NCI-H187 (cell line): ENCODE measurements at places on chromosomes 4 and X.

DNA sequence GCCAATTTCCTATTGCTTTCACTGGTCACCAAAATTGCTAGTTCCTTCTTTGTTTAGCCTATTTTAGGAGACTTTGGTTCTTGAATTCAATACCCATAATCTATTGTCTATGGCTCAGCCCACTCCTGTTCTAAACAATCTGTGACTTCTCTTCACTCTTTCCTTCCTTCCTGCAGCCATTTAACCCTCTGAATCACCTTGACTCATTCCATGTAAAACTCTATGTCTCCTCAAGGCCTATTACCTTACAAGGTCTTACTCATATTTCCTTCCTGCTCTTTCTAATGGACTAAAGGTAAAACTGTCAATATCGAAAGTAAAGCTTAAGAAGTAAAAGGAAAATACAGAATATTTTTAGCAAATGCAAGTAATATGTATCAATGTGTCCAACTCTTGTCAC lies 301.6 kb downstream of the ARHGAP24 start:
- DNase-seq = no peak

DNA sequence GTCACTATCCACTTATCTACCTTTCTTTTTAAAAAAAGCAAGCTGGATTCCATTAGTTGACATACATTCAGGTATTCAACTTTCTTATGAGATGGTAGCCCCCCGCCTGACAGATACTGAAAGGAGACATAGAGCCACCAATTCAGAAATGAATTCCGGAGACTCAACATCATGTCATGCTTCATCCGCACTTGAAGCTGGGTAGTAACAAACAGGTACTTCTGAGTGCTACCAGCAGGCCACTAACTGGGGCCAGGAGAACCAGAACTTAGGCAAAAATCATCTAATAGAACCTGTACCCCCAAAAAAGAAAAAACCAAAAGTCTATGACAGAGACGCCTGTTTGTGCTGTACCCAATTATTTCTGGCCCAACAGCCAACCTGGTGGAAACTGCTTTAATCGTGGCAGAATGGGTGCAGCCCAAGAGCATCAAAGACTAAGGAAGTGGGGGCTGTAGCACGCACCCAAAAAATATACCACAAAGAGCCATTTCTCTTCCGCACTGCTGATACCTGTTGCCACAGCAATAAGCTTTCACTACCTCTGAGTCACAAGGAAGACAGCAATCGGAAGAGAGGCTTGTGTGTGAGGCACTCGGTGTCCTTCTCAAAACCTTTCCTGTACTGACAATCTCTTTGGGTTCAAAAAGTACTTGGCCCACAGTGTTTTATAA lies 84.8 kb downstream of the AFAP1 start:
- DNase-seq = no peak

- DNase-seq = no peak
Measured at GRCh38 chr4:96983830-96984229, 1143.9 kb downstream of the PDHA2 start.

DNA sequence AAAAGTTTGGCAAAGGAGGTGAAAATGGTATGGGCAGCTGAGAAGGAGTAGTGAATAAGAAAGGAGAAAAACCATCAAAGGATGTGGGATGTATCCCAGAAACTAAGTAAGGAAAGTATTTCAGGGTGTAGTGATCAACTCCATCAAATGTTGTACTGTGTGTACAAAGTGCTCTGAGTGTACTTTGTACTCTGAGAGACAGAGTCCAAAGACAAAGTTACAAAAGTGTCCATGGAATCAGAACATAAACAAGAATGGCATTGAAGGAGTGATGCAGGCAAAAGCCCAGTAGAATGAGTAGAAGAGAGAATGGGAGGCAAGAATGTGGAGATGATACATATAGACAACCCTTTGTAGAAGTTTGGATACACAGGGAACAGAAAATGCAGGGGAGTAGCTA lies 12.3 kb upstream of the PGRMC1 start:
- no peak for DNase-seq

DNA sequence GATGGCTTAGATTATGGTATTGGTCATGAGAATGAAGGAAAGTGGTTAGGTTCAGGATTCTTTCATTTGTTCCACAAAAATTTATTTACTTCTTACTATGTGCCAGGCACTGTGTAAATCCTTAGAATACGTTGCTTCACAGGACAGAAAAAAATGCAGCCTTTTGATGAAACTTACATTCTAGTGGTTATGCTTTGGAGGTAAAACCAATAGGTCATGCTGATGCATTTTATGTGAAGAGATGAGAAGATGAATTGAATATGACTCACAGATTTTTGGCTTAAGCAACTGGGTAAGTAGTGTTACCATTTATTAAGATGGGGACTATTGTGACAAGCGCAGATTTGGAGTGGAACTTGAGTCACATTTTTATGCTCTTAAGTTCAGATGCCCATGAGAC lies 165.3 kb downstream of the GLRA2 start:
- DNase-seq = no peak

- DNase-seq = no peak
Measured at GRCh38 chrX:16869393-16870094, 618 bp downstream of the RBBP7 start.

GRCh38 chr4:45663003-45663402 lies 460.9 kb downstream of the GABRG1 start:
- DNase-seq = no peak

- no peak for DNase-seq
Measured at GRCh38 chr4:86376850-86377249, 17.0 kb upstream of the MAPK10 start.

DNA sequence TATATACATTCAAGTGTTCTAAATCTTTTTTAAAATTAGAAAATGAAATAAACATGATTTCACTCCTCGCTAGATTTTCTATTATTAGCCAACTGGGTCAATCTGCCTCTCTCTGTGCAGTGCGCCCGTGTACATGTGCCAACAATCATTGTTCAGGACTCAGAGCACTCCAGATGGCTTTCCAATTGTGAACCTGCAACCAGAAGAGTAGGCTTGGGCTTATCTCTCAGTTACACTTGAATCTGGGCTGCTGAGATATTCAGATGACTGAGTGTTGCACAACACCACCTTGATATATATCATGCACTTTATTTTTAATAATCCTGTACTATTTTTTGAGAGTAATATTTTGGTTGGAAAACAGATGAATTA lies 184.0 kb upstream of the FSTL5 start:
- no peak for DNase-seq

- DNase-seq = no peak
Measured at GRCh38 chr4:2650276-2650675, 105.9 kb downstream of the TNIP2 start.

DNA sequence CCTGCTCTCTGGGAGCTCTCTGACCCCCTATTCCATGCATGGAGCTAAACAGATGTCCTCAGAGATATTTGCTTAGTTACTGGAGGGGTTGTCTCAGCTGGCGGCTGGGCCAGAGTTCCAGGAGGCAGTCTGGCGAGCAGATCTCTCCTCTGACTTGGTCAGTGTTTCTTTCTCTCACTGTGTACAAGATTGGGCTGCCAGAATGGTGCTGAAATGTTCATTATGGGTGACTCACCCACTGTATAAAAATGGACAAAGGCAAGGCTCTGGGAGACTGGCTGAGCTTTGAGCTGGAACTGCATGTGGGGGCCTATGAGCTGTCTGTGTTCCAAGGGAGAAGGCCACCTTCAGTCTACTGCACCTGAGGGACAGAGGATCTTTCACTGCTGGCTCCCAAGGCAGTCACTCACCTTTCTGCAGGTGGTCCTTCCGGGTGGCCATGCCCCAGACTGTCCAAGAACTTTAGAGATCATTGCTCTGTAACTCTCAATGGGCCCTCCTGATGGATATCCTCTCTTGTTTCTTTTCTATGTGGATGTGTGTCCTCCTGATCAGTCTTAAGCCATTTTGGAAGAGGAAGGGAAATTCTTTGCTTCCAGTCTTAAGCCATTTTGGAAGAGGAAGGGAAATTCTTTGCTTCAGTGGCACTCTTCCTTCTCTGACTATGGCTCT lies 88.2 kb downstream of the CFAP299 start:
- no peak for DNase-seq

GRCh38 chrX:53193093-53193492 lies 31.9 kb downstream of the KDM5C start:
- DNase-seq = no peak

- DNase-seq = no peak
Measured at GRCh38 chr4:68594678-68595077, 18.6 kb upstream of the UGT2B17 start.

DNA sequence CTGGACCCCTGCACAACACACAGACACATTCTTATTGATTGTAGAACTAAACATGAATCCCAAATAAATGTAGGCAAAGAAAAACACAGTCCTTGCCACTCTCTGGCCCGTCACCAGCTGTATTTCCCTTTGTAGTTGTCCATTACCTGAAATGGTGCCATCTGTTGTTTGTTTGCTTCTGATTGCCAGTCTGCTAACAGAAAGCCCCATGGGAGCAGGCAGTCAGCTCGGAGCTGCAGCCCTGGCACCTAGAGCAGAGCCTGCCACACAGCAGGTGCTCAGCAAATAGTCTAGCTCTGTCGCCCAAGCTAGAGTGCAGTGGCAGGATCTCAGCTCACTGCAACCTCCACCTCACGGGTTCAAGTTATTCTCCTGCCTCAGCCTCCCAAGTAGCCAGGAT lies 28.9 kb downstream of the CPLX1 start:
- no peak for DNase-seq

DNA sequence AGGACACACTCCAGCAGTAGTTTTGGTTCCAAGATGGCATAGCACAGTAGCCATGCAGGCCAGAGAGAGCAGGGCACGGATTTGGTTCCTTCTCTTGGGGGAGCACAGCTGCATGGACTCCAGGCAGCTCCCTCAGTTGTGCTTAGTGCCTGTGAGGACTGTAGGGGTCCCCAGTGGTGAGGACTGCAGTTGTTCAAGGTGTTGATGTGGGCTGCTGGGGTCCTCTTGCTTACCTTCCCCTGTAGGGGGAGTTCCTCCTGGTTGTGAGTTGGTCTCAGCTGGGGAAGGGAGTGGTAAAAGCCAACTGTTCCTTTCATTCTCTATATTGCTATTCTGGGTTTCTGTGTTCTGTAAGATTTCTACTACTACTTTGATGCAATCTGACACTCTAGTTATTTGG lies 606.5 kb downstream of the MAGEB5 start:
- no peak for DNase-seq

DNA sequence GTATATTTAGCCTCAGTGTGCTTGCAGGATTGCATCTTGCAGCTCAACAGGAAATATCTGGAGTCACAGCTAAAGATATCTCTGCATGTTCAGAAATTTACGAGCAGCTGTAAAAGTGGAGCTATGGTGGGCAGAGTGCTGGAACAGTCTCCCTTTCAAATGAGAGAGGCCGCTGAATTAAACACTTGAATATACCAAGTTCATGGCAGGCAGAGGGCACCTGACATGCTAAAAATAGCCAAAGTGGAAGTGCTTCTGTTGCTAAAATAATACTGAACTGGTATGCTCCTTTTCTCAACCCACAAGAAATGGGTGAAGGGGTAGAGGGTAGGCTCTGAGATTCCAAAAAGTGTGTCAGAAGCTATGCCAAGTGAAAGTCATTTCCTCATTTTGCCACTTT lies 98.1 kb downstream of the MGST2 start:
- DNase-seq = no peak

- no peak for DNase-seq
Measured at GRCh38 chr4:18198653-18199052, 177.1 kb upstream of the LCORL start.
